CD4-positive, alpha-beta memory T cell (primary cell): ENCODE measurements at places on chromosomes 2 and 18. TPM values are rescaled to one million over a fixed set of nuclear protein-coding genes. Genes with fewer than 3 reads are reported as not detected.

- no peak overlapping the region for H3K4me3 ChIP-seq
- no peak overlapping the region for H3K27ac ChIP-seq
- DNase-seq = no peak
Observed at GRCh38 chr2:69797235-69797634, 32.2 kb upstream of the GMCL1 start.

- H3K36me3 ChIP-seq = peaks cover 8% of the 10 kb centered on the region
- H3K4me1 ChIP-seq = peaks cover 14% of the 10 kb centered on the region
- H3K4me3 ChIP-seq = no peak overlapping the region
Observed at GRCh38 chr18:76967721-76968472, 145.5 kb downstream of the ZNF236 start.

DNA sequence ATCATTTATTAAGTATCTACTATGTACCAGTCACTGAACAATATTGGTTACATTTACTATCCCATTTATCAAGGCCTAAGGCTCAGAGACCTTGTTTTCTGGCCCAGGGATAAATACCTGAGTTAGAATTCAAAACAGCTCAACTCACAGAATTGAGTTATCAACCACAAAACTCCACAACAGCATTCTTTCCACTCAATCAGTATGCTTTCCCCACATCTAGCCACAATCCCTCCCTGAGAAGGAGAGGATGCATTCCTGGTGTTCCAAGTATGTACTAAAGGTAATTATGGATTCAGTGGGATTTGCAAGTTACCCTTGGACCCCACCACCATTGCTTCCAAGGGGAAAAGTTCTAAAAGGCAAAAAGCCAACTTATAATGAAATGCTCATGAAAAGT is 104.2 kb upstream of the PID1 start:
- no peak overlapping the region for H3K27ac ChIP-seq
- H3K4me1 ChIP-seq = no peaks in the 10 kb centered on the region
- no peaks in the 10 kb centered on the region for H3K36me3 ChIP-seq
- no peak for DNase-seq
- no peak overlapping the region for H3K4me3 ChIP-seq
- no peaks in the 10 kb centered on the region for H3K27me3 ChIP-seq

GRCh38 chr2:1635823-1636222 is 108.5 kb downstream of the PXDN start:
- no peaks in the 10 kb centered on the region for H3K4me1 ChIP-seq
- H3K27ac ChIP-seq = no peak overlapping the region
- no peak overlapping the region for H3K4me3 ChIP-seq
- DNase-seq = no peak
- H3K27me3 ChIP-seq = no peaks in the 10 kb centered on the region
- no peaks in the 10 kb centered on the region for H3K36me3 ChIP-seq

DNA sequence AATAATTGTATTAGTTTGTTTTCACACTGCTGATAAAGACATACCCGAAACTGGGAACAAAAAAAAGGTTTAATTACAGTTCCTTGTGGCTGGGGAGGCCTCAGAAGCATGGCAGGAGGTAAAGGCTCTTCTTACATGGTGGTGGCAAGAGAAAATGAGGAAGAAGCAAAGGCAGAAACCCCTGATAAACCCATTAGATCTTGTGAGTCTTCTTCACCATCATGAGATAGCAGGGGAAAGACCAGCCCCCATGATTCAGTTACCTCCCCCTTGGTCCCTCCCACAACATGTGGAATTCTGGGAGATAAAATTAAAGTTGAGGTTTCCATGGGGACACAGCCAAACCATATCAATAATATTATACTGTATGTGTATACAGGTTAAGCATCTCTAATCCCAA is 73.3 kb upstream of the CABLES1 start:
- no peak overlapping the region for H3K27ac ChIP-seq
- no peaks in the 10 kb centered on the region for H3K36me3 ChIP-seq
- no peak overlapping the region for H3K4me3 ChIP-seq
- no peak for DNase-seq
- no peaks in the 10 kb centered on the region for H3K4me1 ChIP-seq

DNA sequence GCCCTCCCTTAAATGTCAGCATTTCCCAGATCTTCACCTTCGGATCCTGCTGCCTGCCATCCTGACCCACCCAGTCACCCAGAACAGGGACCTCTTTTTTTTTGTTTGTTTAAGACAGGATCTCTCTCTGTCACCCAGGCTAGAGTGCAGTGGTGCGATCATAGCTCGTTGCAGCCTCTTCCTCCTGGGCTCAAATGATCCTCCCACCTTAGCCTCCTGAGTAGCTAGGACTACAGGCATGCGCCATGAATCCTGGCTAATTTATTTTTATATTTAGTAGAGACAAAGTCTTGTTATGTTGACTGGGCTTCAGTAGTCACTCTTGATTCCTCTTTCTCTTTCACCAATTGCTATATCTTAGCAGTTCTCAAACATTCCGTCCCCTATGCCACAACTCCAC is 39.0 kb downstream of the INSIG2 start:
- no peak overlapping the region for H3K27ac ChIP-seq
- H3K4me1 ChIP-seq = no peaks in the 10 kb centered on the region
- H3K27me3 ChIP-seq = no peaks in the 10 kb centered on the region
- H3K36me3 ChIP-seq = no peaks in the 10 kb centered on the region

DNA sequence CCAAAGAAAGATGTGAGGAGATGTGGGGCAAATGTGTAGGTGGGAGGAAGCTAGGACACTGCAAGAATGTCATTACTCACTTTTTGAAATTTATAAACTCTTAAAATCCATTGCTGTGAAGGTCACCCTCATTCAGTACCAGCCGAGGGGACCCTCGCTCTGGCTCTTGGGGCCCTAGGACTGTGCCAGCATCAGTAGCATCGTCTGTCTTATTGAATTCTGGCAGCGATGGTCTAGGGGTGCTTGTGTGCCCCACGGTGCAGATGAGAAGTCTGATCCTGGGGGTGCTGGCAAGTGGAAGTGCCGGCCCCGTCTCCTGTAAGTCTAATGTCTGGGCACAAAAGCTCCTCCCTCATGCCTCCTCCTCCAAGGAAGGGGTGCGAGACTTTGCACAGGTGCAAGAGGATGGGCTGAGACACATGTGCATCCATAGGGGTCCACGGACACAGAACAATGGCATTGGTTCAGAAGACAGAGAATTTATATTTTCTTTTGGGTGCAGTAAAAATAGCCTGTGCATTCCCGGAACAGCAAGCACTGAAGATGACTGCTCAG is 266.7 kb upstream of the HDAC4 start:
- no peaks in the 10 kb centered on the region for H3K4me1 ChIP-seq
- no peaks in the 10 kb centered on the region for H3K27me3 ChIP-seq
- no peak overlapping the region for H3K4me3 ChIP-seq
- no peaks in the 10 kb centered on the region for H3K36me3 ChIP-seq
- no peak for DNase-seq

- no peaks in the 10 kb centered on the region for H3K27me3 ChIP-seq
- no peak overlapping the region for H3K4me3 ChIP-seq
- peaks cover 6% of the 10 kb centered on the region for H3K36me3 ChIP-seq
- DNase-seq = no peak
Observed at GRCh38 chr2:232200195-232200594, 178.4 kb upstream of the ALPP start.

DNA sequence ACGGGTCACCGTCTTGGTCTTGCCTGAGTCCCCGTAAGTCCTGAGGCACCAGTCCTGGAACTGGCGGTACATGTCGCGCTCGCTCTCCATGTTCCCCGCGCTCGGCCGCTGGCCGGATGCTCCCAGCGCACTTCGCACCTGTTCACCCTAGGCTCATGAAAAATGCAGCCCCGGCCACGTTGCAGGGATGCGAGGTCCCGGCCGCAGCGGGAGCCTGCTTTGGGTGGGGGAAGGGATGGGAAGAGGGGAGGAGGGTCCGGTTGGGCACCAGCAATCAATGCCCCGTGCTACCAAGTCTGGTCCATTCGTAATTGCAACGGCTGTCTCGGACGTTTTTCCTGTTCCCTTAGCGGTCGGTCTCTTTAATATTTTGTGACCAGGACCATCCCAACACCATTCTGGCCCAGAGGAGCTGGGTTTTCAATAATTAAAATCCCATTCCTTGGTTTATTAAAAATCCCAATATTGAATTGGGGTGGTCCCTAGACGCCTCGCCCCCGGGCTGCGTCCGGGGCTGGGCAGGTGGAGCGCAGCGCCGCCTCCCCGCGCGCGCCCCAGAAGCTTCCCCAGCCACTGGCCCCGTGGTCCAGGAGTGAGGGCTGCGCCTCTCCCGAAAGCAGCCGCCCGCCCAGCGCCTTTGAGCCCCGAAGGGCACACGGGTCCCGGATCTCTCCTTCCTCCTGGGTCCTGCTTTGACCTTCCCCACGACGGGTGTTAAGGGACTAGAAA is 1.4 kb downstream of the NOL4 start:
- H3K4me3 ChIP-seq = no peak overlapping the region
- DNase-seq = no peak
- H3K36me3 ChIP-seq = no peaks in the 10 kb centered on the region
- no peaks in the 10 kb centered on the region for H3K27me3 ChIP-seq

DNA sequence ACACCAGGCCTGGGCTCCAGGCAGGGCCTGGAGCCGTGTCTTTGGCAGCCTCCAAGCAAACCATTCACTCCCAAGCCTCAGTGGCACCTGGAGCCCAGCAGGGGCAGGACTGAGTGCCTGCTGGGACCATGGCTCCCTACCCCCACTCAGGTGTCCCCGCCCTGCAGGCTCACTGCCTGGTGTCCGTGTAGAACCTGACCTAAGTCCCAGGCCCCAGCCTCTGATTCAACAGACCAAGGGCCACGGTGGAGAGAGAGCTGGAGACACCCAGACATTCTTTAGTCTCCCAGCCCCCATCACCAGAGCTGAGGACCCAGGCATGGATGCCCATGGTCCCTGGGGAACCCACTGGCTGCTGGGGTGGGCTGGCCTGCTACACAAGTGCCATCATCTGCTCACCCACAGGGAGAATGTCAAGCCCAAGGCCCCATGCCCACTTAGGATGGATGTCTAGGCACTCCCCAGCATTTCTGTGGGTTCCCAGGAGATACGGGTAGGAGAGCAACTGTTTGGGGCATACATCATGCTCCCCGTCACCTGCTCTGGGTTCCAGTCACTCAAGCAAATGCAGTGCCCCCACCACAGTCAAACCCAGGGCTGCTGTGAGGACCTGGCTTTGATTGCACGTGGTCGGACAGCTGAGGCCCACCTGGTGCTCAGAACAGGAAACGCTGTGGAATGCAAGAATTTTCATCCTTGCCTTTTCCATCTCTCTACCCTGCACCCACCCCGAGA is 42.9 kb upstream of the ATG16L1 start:
- no peaks in the 10 kb centered on the region for H3K4me1 ChIP-seq
- no peak for DNase-seq
- H3K4me3 ChIP-seq = no peak overlapping the region
- H3K27ac ChIP-seq = no peak overlapping the region

- no peak for DNase-seq
- H3K27ac ChIP-seq = no peak overlapping the region
Observed at GRCh38 chr2:129585760-129586159, 393.7 kb upstream of the RAB6C start.

DNA sequence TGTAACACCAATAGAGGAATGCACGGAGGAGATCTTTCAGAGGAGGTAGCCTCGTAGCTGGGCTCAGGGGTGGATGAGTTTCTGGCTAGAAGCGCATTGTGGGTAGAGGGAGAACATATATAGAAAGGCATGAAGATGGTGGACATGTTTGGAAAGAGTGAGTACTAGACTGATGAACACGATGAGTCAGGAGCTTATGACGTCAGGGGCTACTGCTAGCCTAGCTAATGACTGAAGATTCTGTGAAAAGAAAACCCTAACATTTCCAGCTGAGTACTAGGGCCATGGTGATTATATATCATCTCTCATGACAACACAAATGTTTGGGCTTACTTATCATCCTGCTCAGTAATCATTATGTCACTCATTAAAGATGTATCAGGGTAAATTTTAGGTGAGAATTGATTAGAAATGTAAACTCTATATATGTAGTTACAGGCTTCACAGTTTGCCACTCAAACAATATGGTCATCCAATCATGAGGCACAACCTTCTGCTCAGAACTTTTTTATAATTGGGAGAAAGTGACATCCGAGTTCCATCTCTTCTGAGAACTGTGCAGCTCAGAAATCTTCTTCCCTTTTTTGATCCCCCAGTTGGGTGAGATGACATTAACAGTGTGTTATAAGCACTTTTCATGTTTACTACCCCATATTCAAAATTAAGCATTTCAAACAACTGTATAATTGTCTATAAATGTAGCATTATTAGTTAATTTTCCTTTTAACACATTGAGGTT is 22.2 kb upstream of the IL1RN start:
- no peak overlapping the region for H3K27ac ChIP-seq
- no peak overlapping the region for H3K4me3 ChIP-seq
- H3K27me3 ChIP-seq = no peaks in the 10 kb centered on the region
- no peaks in the 10 kb centered on the region for H3K4me1 ChIP-seq
- no peaks in the 10 kb centered on the region for H3K36me3 ChIP-seq

DNA sequence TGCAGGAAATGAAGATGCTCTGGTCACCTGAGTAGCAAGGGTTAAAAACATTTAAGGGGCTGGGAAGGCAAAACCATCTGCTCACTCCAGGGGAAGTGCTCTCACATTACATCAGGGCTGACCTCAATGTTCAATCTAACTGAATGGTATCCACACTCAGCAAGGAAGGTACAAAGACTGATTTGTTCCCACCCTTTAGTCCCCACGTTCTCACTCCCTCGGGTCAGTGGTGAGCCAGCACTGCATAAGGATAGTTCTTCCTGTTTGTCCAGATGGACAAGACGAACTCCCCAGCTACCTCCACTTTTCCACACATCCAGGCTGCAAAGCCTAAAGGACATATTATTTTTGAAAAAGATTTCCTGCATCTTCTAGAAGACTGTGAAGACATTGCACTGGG is 126.6 kb upstream of the SLC14A2 start:
- no peak for DNase-seq
- H3K27ac ChIP-seq = no peak overlapping the region
- no peaks in the 10 kb centered on the region for H3K27me3 ChIP-seq

DNA sequence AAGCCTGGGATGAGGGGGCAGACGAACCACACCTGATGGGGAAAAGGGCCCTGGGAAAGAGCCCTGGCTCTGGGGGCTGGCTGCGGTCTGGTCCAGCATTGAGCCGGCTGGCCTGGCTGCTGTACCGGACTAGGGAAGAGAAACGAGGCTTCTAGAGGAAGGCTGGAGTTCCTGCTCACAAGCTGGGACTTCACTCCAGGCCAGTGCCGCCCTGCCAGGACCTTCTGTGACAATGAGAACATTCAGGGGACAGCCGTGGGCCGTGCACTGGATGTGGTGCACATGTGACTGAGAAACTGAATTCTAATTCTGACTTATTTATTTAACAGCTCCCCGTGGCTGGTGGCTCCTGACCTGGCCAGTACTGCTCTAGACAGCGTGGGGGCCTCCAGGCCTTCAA is 269.3 kb downstream of the HDAC4 start:
- H3K27ac ChIP-seq = no peak overlapping the region
- H3K4me3 ChIP-seq = no peak overlapping the region
- peaks cover 67% of the 10 kb centered on the region for H3K36me3 ChIP-seq
- DNase-seq = no peak

The LIMS3 gene
- 3.7 TPM for total RNA-seq

The SERPINB3 gene
- not detected for total RNA-seq

The SMC6 gene
- 19.1 TPM for total RNA-seq

The ABCG5 gene
- total RNA-seq = not detected
